AG08395 (cell line): ENCODE measurements at places on chromosomes 11 and 22.

GRCh38 chr22:34808618-34809017, 257.3 kb upstream of the ISX start:
- DNase-seq, result no peak

DNA sequence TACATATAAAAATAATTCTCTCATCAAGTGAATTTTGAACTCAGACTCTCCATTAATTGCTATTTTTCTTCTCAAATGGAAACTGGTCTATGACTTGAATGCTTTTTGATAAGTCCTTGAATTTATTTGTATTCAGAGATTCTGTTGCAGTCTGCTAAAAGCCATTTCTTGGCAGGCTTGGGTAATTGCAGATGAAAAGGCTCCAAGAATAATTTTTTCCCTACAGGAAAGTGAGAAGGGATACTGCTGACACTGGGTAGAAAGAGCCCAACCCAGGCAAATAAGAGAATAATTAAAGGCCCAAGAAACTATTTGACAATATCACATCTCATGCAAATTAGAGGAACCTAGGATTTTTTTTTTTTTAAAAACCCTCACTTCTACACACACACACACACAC, 246.5 kb upstream of the DDI1 start:
- no peak for DNase-seq

DNA sequence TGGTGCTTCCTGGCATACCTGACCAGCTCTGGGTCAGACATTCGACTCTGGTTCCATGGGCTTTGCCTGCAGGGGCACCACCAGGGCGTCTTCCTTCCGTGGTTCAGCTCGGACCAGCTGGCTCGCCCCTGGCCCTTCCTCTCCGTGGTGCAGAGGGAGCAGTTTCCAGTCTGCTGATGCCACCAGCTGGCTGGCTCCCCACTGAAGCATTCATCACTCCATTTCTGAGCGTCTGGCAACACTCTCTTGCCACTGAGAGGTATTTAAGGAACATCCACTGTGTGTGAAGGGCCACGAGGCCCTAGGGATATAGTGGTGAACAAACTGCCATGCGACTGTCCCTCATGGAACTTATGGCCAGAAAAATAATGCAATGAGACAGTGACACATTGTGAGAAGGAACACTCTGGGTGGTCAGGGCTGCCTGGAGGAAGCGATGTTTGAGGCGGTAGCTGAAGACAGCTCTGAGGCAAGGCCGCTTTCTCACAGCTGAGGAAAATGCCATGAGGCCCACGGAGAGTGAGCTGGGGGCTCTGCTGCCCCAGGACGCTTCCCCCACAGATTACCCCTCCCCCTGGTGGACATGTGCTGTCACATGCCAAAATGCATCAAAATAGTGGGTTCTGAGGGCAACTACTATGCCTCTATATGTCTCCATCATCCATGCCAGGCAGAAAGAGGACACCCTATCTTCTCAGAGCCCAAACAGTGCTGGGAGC, 44.9 kb upstream of the ARFGAP3 start:
- no peak for DNase-seq

GRCh38 chr11:131474947-131475346, 104.5 kb downstream of the NTM start:
- no peak for DNase-seq

GRCh38 chr11:87966694-87967093, 208.5 kb downstream of the RAB38 start:
- DNase-seq, result no peak

- DNase-seq, result no peak
Observed at GRCh38 chr11:128181088-128181480, 406.3 kb downstream of the ETS1 start.

DNA sequence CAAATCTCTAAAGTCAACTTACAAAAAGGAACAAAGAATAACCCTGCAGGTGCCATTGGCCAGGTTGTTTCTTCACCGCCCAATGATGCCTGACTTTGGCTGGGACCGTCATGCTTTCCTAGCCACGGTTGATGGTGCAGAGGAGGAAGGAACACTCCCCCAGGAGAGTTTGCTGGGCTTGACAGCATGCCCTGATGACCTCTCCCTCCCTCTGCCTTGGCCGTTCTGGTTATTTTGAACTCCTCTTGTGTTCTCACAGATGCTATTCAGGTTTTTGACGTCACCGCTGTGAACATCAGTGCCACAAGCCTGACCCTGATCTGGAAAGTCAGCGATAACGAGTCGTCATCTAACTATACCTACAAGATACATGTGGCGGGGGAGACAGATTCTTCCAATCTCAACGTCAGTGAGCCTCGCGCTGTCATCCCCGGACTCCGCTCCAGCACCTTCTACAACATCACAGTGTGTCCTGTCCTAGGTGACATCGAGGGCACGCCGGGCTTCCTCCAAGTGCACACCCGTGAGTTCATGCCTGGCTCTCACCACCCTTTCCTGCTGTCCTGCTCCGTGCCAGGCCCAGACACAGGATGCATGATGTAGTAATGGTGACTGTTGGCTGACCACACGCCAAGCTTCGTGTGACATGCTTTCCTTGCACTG, 89.0 kb upstream of the OR4B1 start:
- no peak for DNase-seq

GRCh38 chr11:130997278-130997677, 81.0 kb upstream of the SNX19 start:
- DNase-seq, result no peak

GRCh38 chr11:2523821-2524391, 79.1 kb downstream of the KCNQ1 start:
- no peak for DNase-seq

DNA sequence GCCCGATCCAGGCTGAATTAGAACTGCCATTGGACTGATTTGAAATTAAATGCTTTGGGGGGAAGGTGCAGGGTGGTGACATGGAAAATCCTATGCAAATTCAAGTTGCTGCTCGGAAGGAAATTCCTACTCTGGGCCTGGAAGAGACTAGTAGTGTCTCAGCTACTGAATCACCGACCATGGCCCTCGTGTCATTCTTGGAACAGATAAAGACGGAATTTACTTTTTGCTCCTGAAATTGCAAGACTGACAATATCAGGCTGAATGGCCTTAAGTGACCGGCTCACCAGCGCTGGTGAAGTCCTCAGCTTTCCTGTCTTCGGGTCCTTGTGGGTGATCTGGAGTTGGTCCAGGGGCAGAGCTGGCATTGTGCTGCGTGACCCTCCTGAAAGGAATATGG, 6.1 kb downstream of the ASCC2 start:
- DNase-seq, result no peak

DNA sequence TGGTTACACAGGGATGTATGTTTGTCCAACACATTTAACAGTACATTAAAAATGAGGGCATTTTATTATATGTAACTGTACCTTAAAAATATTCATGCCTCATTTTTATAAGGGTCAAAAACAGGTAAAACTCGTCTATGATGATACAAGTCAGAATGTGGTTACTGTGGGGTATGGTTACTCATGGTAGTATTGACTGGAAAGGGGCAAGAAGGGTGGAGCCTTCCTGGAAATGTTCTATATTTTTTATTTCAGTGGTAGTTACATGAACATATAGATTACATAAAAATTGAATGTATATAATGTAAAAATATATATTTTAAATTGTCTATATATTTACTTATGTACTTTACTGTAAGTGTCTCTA, 99.8 kb downstream of the STIM1 start:
- DNase-seq, result no peak

GRCh38 chr11:91141655-91142054, 918.8 kb upstream of the CHORDC1 start:
- no peak for DNase-seq

DNA sequence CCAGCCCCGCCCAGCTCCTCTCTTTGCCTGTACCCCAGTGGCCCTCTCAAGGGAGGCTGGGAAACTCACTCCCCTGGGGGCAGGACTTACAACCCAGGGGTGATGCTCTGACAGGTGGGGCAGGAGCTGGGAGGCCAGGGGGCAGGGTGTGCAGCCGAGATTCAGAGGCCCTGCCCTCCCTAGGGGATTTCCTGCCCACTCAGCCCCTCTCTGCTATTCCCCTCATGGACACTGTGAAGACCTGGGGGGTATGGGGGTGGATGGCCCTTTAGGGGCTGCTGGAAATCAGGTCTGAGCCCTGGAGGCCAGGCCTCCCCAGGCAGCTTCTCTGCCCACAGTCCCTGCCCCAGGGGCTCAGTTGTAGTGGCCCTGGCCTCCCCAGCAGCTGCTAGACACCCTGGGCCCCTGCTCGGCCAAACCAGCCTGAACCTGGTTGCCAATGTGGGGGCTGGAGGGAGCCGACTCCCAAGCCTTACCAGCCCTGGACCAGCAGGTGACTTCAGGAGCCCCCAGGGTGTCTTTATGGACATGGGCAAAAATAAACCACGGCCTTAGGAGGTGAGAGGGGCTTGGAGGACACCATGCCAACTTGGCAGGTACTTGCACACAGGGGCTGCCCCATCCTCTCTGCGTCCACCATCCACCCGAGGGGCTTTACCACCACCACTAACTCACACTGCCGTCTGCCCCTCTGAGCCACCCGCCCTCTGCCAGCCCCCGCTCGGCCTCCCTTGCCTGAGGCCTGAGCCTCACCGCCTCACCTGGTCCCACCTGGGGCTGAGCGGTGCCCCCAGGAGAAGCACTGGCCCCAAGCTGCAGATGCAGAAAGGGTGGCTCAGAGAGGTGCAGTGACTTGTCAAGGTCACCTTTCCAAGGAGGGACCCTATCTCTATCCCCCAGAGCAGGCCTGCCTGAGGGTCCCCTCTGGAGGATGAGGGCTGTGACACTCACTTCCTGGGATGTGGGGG, 2.8 kb upstream of the PHLDA2 start:
- DNase-seq, result no peak

DNA sequence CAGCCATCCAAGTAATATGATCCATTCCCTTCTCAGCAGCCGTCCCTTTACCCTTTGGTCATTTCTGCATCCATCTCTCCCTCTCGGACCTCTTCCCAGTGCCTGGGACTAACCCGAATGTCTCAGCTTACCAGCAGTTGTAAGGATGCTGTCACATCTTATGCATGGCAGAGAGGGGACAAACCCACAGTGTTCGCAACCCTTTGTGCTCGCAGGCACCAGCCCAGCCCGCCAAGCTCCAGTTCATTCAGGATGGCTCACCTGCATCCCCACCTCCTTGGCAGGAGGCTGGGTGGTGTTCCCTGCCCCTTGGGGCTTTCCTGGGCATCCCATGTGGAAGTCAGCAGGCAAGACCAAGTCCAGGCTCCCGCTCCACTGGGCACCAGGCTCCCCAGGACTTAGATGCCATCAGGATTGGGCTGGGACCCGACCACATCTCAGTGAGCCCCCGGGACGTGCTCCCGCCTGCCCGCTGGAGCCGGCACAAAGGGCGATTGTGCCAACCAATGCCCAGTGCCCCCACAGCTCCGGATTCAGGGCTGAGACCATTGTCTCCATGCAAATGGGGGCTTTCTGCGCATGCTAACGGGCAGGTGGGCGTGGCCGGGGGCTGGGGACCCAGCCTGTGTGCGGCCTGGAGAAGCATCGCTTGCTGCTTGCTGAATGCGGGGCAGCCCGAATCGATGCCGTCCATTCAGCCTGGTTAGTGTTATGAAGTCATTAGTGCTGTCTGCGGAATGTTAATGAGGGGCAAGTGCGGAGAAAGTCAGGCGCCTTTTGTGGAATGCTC, 108.6 kb downstream of the KCNQ1OT1 start:
- DNase-seq, result no peak

DNA sequence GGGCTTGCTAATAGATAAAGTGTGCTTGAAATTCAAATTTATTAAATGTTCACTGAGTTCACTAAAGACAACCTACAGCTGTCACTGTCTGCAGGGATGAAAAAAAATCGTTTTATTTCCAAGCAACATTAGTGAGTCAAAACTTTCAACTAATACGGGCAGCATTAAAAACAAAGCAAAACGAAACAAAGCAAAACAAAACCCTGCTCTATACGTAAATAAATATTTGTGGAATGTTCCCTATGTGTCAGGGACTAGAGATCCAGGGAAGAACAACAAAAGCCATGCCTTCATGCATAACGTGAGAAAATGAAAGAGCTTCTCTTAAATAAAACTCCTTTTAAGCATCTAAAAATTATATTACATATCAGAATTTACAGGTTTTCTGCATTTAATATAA, 553 bp downstream of the NAALAD2 start:
- DNase-seq, result no peak

DNA sequence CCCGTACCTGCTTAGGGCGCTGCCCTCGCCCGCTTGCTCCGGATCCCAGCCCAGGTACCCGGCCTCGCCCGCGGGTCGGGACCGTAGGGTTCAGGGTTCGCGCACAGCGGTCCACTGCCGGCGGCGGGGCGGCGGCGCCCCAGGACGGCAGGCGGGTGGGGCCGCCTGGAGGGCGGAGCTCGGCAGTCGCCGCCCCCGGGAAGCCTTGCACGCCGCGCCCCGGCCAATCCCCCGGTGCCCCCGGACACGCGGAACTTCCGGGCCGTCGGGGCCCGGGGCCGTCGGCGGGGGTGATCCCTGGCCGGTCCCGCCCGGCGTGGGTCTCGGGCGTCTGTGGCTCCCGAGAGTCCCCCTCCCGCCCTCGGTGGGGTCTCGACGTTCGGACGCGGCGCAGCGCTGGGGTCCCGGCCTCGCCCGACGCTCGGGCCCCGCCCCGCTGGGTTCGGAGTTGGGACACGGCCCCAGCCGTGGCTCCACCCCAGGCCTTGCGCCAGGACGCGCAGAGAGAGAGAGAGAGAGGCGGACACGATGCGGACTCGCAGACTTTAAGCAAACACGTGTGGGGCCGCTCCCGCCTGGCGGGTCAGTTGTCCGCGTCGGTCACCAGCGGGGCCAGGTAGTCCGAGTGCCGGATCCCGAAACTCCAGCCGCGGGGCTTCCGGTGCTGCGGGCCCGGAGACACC, at the start of gene TYMP:
Gene TYMP (minus strand): TSS at position 116 of the 683 bp plus-strand sequence. CDS start 303 bp downstream, outside the sequence.
- peak; percentile 67 for DNase-seq

GRCh38 chr11:17445240-17445795, 31.3 kb downstream of the ABCC8 start:
- no peak for DNase-seq

DNA sequence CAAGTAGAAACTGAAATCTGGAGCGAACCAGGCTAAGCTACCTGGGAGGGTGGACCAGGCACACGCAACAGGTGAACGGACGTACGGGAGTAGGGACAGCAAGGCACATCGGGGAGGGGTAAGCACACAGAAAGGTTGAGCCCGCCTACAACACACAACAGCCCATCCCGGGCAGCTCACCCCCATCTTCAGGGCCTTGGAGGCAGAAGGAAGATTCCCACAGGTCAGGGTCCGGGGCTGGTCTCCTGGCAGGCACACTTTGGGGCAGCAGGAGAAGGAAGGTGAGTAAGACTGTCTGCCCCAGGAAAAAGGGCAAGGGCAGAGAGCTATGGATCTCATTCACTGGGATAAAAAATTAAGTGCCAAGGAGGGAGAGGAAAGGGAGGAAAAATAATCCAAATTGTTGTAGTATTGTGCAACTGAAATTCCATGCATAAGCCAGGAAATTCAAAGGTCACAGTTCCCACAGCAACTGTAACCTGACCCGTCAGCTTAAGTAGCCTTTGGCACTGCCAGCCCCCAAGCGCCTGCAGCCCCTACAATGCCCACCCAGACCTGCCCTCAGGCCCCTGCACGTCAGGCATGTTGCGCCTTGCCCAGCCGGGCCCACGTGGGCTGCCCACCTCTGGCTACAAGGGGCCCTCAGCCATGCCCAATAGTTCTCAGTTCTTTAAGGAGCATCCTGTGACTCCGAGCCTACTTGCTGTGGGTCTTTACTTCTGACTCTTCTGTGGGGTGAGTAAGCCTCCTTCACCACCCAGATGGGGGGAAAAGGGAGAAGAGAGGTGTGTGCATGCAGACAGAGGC, 51.8 kb downstream of the MICAL3 start:
- DNase-seq, result peak; percentile 86

GRCh38 chr11:132158696-132159095, 788.3 kb downstream of the NTM start:
- peak; percentile 31 for DNase-seq
